ENCODE measurements at places on chromosomes 16 and 17.

DNA sequence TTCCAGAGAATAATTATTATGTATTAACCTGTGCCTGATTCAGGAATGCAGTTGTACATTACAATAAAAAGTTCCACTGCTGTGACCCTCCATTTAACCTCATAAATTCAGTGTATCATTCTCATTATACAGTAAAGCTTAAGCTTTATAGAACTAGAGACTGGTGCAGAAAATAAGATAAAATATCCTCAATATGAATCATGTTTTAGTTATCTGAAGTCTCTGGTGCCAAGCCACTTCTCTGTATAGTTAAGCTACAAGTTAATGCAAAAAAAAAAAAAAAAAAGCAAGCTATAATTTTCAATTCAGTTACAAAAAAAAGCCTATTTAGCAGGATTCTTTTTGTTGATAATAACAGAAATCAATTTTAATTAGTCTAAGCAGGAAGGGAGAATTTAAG is 22.4 kb upstream of the SMIM36 start:
- no peak for DNase-seq

GRCh38 chr16:53091466-53092211 is 36.8 kb downstream of the CHD9 start:
- DNase-seq = peak; percentile 17

DNA sequence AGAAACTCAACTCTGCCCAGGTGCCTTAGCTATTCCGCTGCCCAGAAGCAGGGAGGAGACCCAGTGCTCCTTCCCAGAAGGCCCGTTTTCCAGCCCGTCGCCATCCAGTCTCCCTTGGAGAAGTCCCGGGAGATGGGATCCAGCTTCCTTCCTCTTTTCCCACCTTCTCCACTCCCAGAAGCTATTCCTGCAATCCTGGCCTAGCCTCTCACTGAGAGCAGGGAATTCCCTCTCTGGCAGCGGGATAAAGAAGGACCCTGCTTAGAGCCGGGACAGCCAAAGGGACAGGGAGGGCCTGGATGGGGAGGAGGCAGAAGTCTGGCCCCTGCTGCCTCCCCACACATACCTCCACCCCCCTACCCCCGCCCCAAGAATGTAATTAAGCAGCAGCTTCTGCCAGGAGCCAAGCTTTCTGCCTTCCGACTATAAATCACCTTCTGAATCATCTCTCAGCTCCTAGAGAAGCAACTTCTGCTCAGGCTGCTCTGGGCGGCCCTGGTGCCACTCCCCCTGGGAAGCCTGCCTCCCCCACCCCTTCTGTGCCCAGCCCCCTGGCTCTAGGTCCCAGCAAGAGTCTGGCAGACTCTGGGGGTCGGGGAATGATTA is 6.4 kb downstream of the WNT3 start:
- no peak for DNase-seq

- no peak for DNase-seq
These were observed 3.4 kb upstream of the NUBP1 start for GRCh38 chr16:10740000-10740844.

- no peak for DNase-seq
These were observed 171.1 kb upstream of the TOX3 start for GRCh38 chr16:52718046-52718445.

- DNase-seq = peak; percentile 63
These were observed 9.2 kb upstream of the CCL22 start for GRCh38 chr16:57349212-57350031.

DNA sequence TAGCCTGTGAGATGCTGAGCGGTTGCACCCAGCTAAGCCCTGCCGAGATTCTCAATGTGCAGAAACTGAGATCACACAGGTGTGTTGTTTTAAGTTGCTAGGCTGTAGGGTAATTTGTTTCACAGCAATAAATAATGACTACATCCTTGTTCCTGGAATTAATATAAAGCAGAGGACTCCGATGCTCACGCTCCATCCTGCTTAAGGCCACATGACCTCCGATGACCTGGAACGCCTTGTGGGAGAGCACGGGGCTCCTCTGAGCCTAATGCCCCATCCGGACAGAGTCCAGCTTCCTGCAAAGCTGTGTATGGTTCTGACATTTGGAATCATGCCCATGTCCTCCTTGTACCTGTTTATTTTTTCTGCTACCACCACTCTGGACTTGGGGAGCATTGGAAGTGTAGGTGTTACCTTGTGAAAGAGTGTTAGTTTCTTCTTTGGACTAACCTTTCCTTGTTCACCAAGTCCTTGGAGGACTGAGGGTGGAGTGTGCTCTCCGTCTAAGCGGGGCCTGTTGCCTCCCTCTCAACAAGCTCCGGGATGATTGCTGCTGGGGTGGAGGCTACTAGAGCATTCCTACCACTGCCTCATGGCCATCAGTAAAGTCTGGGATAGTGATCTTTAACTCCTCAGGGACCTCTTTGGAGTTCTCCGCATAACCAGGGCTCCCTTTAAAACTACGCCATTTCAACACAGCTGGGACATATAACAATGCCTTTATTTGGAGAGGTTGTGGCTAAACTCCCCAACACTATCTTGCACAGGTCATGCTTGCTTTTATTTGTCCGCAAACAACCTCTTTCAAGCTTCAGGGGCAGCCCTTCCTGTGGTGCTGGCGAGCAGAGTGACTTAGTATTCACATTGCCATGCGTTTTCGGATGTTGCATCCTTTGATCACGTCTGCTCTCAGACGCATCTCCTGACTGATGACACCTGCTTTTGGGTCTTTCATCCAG is 125.4 kb downstream of the IRX3 start:
- DNase-seq = no peak

- DNase-seq = no peak
These were observed 94.7 kb downstream of the ZNF778 start for GRCh38 chr16:89312194-89312593.

DNA sequence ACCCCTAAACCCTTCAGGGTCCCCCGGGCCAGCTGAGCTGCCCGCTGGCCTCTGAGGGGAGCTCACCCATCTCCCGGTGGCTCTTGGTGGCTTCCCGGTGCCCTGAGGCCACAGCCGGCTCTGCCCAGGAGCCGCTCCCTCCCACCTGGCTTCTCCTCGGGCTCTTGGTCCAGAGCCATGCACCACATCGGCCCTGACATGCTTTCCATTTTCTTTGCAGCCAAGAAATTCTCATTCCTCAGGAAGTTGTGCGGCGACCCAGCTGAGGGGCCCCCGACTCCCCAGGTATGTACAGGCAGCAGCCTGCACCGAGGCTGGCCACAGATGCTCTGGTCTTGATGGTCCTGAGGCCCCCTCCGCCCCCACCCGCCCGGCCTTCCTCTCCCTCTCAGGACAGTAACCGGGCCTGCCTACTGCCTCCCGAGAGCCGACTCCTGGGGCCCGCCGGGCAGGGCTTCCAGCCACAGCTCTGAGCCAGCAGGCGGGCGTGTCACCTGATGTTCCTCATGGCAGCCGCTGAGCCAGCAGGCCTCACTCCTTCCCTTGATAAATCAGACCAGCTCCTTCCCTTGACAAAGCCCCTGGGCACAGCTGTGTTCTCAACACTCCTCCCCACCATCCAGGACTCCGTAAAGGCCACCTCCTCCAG is 28.4 kb upstream of the ZFPM1 start:
- no peak for DNase-seq

- no peak for DNase-seq
These were observed 34.3 kb downstream of the SEC14L1 start for GRCh38 chr17:77174928-77175661.

DNA sequence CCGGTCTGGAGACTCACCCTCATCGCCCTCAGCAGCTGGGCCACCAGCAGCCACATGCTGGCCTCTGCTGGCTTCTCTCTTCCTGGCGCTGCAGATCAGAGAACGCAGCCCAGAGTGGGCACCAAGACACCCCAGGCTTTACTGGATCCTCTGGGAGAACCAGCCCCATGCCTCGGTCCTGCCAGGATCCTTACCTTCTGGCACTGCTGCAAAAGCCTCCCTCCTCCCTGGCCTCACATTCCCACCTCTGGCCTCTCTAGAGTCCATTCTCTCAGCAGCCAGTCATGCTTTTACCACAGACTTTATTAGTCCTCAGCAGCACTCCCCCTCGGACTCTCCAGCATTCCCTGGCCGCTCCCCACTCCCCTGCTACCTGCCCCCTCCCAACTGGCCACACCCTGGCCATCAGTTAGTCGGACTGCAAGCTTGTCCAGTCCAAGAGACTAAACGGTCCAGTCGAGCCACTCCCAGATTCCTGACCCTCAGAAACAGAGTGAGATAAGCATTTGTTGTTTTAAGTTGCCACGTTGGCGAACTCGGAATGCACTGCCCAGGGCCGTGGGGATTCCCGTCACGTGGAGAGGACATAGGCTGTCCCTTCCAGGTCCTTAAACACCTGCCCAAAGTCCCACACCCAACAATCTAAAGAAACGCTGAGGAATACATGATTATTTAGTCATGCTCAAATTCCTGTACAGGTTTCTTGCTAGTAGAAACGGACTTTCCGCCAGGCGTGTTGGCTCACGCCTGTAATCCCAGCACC is 5.9 kb upstream of the SPG7 start:
- no peak for DNase-seq

DNA sequence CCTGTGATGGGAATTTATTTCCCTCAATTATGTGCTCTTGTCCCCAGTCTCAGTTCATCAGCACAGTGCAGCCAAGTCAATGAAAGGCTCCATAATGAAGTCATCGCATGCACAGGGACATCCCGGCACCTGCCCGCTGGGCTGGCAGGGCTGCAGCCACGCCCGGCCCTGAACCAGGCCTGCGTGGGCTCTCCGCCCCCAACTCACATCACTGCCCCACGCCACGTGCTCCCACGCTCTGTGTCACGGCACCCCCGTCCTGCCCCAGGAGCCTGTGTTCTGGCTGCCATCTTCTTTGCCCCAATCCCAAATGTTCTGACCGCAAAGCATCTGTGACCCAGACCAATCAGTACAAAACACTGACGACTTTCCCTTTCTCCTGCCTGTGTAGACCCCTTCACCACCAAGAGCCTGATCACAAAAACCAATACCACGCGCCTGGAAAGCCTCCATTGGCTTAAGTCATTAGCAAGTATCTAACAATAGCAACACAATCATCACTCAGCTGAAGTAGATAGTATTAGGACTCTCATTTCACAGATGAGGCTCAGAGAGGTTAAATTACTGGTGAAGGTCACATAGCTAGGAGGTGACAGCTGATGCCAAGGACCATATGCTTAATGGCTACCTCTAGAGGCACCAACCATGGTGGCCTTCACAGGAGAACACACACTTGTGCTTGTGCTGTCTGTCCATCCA is 202.5 kb downstream of the ZFHX3 start:
- no peak for DNase-seq

DNA sequence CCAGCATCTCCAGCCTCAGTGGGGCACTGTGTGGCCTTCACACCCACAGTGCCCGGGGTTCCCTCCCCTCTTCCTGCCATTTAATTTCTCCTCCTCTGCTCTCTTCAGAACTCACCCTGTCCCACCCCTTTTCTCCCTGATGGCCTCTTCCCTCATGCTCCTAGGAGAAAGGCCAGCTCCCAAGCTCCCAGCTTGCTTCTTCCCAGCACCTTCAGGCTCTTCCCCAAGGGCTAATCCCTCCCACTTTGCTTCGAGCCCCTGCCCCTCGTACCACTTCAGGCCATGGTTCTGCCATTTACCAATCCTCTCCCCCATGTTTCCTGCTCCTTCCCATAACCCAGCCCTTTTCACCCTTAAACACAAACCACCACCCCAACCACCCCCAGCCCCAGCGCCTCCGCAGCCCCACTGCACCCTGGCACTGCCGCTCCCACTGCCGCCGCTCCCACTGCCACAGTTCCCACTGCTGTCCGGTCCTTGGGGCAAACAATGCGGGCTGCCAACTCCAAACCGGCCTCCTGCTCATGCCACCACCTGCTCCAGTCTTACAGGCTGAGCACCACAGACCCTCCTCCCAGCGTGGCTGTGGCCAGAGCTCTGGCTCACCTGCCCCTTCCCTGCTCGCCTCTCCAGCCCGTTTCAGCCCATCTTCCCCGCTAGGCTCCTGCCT is 28.6 kb downstream of the ADAM11 start:
- no peak for DNase-seq

- DNase-seq = no peak
These were observed 185.9 kb downstream of the C16orf95 start for GRCh38 chr16:87131061-87131995.

DNA sequence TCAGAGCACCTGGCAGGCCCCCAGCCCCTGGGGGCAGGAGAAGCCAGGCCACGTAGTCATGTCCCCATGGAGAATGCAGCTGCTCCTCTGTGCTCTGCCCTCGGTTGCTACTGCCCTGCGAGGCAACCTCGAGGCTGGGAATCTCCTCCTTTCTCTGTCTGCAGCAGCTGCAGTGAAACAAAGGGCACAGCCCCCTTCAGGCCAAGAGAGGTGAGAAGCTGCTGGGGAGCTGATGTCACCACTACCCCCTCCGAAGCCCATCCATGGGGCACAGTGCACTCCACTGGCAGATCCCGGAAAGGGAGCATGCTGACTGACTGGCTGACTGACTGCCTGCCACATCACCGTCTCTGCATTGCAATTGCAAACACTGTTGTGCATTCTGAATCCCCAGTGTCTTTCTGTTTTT is 103.7 kb downstream of the GRIN2A start:
- no peak for DNase-seq

DNA sequence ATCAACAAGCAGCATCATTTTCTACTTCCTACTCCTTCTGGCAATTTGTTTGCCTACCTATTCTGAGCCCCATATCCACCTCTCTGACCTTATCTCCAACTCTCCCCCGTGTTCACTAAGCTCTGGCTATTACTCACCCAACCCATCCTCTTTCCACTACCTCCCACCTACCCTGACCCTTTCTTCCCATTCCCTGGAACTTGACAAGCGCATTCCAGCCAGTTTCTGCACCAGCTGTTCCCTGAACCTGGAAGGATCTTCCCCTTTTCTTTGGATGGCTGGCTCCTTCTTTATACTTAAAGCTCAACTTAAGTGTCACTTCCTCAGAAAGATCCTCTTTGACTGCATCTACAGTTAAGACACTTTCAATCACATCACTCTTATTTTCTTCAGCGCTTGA is 2.2 kb downstream of the DCUN1D3 start:
- DNase-seq = no peak

DNA sequence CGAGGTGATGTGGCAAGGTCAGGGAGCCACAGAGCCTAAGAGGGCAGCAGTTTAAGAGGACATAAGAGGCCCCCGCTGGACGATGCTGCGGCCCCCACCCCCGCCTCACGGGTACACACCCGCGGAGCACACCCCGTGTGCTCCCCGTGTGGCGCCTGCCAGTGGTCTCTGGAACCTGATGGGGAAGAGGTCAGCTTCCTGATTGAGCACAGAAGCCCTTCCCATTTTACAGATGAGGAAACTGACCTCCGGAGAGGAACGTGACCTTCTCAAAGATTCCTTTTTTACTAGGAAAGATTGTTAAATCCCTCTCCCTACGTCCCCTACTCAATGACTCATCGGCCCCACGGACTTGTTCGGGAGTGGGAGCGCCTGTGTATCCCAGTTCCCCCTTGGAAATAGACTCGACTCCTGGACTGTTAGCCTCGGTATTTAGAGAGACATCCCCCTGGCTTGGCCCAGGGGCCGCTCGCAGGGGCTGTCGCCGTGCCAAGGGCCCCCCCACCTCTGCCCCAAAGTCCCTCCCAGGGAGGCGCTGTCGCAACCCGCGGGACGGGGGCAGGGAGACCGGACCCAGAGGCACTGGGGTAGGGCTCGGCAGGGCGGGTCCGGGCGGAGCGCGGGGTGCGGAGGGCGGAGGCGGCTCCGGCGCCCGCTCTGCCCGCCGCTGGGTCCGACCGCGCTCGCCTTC is at the start of gene ABCC3:
Gene ABCC3 (plus strand): TSS at position 658 of the 691 bp plus-strand sequence. CDS start 56 bp downstream, outside the sequence.
- DNase-seq = no peak

Data from Kasumi-1 (cell line).